ENCODE measurements at places on chromosomes 7 and 10.

GRCh38 chr7:918118-918425, 36.4 kb downstream of the ADAP1 start:
- DNase-seq, result no peak

GRCh38 chr7:106806556-106806955, 58.5 kb upstream of the PIK3CG start:
- DNase-seq, result no peak

GRCh38 chr10:20795391-20795790, 101.7 kb downstream of the NEBL start:
- DNase-seq, result no peak

DNA sequence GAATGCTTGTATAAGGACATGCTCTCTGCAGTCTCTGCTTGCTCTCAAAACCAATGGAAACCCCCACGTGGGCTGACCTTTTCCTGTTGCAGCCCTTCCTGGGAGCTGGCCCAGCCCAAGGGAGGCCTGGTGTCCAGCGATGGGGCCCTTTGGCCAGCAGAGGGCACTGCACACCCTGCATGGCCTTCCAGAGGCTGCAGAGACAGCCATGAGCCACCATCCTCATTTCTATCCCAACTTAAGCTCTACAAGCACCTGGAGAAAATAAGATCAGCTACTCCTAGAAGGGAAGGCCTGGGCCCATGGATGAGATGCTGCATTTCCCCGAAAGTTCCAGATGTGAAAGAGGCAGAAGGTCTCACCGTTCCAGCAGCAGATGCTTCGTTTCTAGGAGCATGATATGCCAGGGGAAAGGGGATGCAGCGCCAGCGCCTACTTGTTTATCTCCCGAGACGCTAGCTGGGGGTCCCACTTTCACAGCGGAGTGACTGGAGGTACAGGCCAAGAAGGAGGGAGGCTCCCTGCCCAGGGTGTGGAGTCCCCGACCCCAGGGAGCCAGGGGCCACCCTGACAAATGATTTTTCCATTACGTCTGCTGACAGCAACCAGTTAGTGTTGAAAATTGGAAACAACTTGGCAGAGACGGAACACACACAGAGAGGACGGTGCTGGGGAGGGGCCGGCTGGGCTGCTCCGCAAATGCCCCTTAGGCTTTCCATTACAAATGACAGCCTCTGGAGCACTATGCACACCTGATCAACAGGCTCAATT, 106.4 kb downstream of the ZRANB1 start:
- peak; percentile 62 for DNase-seq

DNA sequence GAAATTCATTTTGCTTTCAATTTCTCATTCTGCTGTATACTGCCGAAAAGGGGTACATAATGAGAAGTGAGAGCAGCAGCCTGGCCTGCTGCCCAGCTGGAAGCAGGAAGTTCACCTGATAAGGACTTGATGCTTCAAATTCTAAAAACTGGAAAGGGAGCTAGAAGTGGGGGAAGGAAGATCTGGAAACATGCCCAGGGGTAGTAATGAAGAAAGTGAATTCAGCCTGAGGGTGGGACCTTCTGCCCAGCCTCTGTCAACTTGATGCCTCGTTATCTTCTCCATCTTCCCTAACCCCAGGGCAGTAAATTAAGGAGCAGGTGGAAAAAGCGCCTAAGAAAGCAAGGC, 69.4 kb downstream of the ARMH3 start:
- no peak for DNase-seq

DNA sequence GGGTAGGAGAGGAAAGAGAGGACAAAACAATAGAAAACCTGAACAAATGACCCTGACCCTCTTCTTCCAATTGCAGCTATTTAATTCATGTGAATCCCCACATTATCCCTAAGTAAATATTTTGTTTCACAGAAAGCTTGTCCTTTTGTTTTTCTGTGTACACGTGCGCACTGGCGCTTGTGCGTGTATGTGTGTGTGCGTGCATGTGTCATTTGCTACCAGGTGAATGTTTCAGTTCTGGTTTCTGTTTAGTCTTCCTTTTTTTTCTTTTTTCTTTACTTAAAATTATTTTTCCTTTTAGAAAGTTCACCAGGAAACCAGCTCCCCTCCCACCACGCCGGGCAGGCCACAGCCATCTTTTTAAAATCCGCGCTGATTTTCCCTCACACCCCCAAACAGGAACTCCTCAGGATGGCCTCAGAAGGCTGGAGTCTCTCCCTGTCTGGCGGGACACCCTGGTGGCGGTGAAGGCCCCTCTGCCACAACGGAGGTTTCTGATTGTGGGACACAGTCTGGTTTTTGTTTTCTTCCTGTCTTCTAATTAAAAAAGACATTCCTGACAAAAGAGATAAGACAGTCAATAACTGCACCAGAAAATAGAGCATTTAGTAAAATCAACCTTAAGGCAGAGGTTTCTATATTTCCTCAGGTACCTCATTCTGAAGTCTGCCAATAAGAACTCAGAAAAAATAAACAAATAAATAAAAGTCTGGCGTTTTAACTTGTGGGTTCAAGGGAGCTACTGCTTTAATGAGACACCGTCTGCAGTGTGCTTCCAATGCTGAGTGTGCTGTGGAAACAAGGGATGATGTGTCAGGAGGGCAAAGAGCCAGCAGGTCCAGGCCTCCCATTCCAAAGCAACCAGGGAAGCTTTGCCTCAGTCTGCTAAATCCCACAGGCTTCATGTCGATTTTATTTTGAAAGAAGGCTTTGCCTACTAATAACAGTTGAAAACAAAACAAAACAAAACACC, 17.4 kb downstream of the IRF5 start:
- no peak for DNase-seq

DNA sequence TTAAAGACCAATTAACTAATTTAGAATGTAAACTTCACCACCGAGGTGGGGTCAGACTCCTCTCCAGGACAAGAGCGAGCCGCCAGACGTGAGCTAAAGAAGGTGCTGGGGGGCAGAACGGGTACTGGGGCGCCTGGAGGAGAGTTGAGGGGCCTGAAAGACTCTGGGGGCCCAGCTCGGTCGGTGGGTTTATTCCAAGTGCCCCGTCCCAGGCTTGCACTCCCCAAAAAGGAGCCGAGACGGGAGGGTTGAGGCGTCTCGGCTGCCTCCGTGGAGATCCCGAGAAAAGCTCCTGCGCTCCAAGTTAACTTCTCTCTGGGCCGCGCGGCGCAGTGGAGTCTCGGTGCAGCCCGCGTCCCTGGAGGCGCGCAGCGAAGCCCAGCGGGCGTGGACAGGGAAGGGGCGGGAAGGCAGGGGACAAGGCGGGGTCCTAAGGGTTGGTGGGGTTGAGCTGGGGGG, 553.3 kb downstream of the TFEC start:
- no peak for DNase-seq

DNA sequence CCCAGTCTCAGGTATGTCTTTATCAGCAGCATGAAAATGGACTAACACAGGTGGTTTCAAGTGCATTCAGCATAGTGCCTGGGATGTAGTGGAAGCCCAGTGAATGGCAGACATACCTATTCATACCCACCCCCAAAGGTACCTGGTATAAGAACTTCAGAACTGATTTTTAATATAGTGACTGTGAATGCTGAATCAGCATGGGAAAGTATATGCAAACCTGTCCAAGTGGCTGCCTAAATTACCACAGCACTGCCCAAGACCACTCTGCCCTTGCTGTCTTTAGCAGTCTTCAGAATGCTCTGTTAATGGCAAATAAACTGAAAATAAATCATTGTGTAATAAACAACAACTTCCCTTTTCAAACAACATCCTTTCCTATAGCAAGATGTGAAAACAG, 312.1 kb downstream of the GPAM start:
- no peak for DNase-seq

GRCh38 chr7:28419716-28420115, 7.4 kb downstream of the CREB5 start:
- no peak for DNase-seq

- no peak for DNase-seq
Measured at GRCh38 chr7:93948106-93948505, 26.6 kb downstream of the GNG11 start.

- no peak for DNase-seq
Measured at GRCh38 chr10:45558425-45558824, 114.1 kb downstream of the ZFAND4 start.

DNA sequence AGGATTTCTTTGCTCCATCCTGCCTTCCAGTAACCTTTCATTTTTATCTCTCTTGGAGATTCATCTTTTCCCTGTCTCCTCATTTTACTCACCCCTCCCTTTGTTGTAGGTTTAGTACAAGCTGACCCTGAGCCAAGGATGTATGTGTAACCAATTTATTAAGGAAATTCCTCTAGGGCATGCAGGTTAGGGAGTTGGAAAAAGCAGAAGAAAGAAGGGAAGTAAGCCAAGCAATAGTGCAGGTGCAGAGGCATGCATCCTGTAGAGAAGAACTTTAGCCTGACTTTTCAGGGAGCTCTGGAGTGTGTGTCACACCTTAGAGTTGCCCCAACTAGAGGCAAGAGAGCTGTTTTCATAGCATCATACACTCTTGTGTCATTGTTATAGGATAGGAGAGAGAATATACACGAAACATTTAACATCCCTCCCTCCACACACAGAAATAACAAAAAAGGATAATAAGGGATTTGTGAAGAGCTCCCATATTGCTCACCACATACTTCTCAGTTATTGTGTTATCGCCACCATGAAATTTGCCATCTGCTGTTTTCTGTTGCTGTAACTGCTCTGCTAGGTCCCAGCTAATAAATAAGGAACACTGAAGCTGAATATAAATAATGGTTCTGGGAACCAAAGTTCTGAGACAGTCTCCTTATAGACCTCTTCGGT, 21.8 kb upstream of the SEMA3C start:
- no peak for DNase-seq

GRCh38 chr7:120628251-120628650, 229.7 kb downstream of the TSPAN12 start:
- no peak for DNase-seq

- no peak for DNase-seq
Measured at GRCh38 chr10:62637249-62638061, 167.1 kb upstream of the ADO start.

- DNase-seq, result no peak
Measured at GRCh38 chr10:48249004-48249762, 25.3 kb downstream of the FRMPD2 start.

GRCh38 chr10:129968853-129969183, 4.7 kb upstream of the EBF3 start:
- DNase-seq, result no peak
